ENCODE measurements at places on chromosomes 6 and 20.
A peak's percentile ranks its signal among the peaks of the same experiment; 100 is the strongest.

GRCh38 chr6:148247386-148248063 lies 95.1 kb upstream of the SASH1 start:
- no peak for DNase-seq
- peaks cover 4% of the 10 kb centered on the region for H3K4me1 ChIP-seq
- H3K36me3 ChIP-seq, result no peaks in the 10 kb centered on the region

DNA sequence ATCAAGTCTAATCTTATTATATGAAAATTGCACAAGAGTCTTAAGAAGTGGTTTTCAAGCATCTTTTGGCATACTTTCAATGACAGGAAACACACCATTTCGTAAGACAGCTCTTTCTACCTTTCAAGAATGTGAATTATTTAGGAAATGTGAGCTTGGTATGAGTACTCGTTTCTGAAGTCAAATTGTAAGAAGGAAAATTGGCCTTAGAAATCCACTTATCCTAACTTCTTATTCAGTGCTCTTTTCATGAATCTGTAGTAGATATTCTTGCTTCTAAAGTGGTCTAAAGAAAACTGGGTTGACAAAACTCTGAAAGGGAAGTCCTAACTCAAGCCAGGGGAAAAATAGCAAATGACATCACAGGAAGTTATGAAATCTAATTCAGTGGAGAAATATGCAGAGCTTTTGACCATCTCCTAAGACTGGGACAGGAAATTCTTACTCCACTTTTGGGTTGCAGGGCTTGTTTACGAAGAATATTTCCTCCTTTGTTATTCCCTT lies 38.5 kb upstream of the OGFRL1 start:
- no peak overlapping the region for H3K4me3 ChIP-seq
- DNase-seq, result peak; percentile 25
- no peaks in the 10 kb centered on the region for H3K36me3 ChIP-seq
- H3K4me1 ChIP-seq, result peaks cover 4% of the 10 kb centered on the region
- H3K27me3 ChIP-seq, result no peaks in the 10 kb centered on the region

DNA sequence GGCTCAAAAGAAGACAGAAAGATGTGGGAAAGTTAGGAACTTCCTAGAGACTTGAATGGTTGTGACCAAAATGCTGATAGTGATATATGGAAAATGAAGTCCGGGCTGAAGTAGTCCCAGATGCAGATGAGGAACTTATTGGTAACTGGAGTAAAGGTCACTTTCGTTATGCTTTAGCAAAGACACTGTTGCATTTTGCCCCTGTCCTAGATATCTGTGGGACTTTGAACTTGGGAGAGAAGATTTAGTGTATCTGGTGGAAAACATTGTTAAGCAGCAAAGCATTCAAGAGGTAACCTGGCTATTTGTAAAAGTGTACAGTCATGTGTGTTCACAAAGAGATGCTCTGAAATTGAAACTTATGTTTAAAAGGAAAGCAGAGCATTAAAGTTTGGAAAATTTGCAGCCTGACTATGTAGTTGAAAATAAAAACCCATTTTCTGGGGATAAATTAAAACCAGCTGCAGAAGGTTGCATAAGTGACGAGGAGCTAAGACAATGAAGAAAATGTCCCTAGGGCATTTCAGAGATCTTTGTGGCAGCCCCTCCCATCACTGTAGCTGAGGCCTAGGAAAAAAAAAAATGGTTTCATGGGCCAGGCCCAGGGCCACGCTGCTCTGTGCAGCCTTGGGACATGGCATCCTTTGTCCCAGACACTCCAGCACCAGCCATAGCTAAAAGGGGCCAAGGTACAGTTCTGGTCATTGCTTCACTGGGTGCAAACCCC lies 1692.2 kb downstream of the HACE1 start:
- no peak overlapping the region for H3K27ac ChIP-seq
- H3K36me3 ChIP-seq, result no peaks in the 10 kb centered on the region
- no peak overlapping the region for H3K4me3 ChIP-seq
- no peaks in the 10 kb centered on the region for H3K4me1 ChIP-seq

- H3K36me3 ChIP-seq, result no peaks in the 10 kb centered on the region
- H3K27ac ChIP-seq, result no peak overlapping the region
- no peaks in the 10 kb centered on the region for H3K4me1 ChIP-seq
- no peak overlapping the region for H3K4me3 ChIP-seq
Observed at GRCh38 chr20:4243071-4243470, 227.7 kb upstream of the RNF24 start.

DNA sequence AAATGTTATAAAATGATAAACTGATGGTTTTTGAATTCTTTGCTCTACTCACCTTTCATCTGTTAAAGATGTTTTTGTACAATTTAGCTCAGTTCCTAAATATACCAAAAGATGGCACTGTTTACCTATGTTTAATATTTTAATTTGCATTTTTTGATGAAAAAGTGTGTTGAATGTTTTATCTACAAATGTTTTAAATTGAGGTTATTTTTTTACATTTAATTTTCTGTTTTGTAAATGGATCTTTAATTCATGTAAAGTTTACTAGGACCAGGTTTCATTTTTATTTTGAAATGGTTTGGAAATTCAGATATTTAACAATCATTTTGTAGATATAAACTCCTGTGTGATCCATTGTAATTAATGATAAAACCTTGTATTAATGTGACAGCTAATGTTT lies 30.0 kb downstream of the CDKAL1 start:
- no peaks in the 10 kb centered on the region for H3K4me1 ChIP-seq
- H3K27me3 ChIP-seq, result no peaks in the 10 kb centered on the region
- peaks cover 8% of the 10 kb centered on the region for H3K36me3 ChIP-seq
- no peak overlapping the region for H3K27ac ChIP-seq
- no peak for DNase-seq
- H3K4me3 ChIP-seq, result no peak overlapping the region

DNA sequence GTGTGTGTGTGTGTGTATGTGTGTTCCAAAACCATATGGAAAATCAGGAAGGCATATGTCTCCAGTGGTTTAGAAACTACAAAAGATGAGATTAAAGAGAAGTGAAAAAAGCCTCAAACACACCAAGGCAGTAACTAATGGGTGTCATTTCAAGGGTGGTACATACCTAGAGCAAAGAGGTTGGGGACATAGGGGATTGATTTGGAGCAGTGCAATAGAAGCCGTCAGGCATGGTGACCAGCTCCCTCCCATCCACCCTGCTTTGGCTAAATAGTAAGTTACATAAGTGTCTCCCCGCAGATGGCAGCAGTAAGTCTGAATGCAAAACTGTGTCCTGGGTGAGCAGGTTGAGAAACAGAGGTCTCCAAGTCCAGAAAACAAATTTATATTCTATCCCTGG lies 10.4 kb upstream of the ELMO2 start:
- no peaks in the 10 kb centered on the region for H3K4me1 ChIP-seq
- DNase-seq, result no peak
- H3K4me3 ChIP-seq, result no peak overlapping the region
- no peak overlapping the region for H3K27ac ChIP-seq

DNA sequence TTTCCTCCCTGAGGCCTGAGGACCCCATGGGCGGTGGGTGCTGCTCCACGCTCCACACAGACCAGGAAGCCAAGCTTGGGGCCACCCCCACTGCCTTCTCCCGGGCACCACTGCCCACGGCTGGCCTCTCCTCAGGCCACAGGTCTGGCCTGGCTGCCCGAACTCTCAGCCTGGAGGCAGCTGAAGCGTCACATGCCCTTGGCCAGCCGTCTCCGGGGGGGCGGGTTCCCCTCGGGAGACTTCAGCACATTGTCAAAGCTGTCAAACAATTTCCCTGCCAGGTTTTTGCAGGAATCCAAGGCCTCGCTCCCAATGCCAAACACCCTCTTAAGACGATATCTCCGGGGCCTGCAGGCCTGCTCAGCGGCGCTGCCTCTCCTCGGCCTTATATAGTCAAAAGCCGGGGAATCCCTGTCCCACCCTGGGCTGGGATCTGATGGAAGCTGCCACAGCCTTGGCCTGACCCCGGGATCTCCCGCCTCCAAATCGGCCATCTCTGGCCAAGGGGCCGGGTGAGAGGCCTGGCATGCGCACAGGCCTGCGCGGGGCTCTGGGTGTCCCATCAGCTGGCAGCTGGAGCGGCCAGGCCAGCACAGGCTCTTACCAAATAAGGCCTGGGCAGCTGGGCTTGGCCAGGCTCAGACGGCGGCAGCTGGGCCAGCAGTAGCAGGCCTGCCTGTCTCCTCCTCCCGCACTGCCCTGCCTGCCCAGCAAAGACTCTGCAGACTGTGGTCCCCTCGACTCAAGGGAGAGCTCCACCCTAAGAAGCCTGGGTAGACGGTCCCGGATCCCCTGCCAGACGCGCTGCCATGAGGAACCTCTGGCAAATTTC lies 49.7 kb downstream of the RBM38 start:
- H3K4me3 ChIP-seq, result no peak overlapping the region
- H3K4me1 ChIP-seq, result no peaks in the 10 kb centered on the region
- H3K27me3 ChIP-seq, result no peaks in the 10 kb centered on the region
- no peaks in the 10 kb centered on the region for H3K36me3 ChIP-seq
- H3K27ac ChIP-seq, result peak overlapping the region; percentile 85

DNA sequence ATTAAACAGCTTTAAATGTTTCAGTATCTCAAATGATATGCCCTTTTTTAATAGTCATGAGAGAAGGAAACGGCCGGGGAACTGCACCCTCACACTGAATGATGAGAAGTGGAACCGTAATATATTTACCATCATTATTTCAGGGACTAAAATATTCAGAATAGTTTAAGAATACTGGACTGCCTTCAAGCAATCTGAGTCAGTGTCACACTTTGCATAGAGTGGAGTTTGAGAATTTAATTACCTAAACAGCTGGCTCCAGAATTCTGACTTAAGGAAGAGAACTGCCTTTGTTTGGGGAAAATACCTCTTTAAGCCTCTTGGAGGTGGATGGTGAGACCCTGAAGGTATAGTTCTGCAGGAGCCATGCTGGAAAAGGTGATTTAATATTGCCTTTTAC lies 135.9 kb upstream of the EPHA7 start:
- H3K36me3 ChIP-seq, result no peaks in the 10 kb centered on the region
- no peaks in the 10 kb centered on the region for H3K4me1 ChIP-seq
- H3K27ac ChIP-seq, result no peak overlapping the region
- no peak overlapping the region for H3K4me3 ChIP-seq
- no peaks in the 10 kb centered on the region for H3K27me3 ChIP-seq

DNA sequence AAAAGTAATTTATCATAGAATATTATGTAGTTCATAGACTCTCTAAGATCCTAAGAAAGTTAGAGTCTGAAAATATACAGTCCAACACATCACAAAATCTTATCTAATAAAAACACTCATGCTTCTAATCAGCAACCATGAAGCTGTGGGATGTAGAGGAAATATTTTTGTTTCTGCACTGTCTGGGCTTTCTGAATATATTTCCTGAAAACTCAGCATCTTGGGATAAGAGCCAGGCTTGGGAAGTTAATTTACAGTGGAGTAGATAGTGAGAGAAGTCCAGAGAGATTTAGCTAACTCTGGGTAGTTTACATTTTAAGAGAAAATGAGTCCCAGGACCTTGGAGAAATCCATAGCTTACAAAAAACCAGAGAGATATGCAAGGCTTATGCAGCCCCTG lies 150.4 kb upstream of the BMP5 start:
- no peaks in the 10 kb centered on the region for H3K4me1 ChIP-seq
- no peak overlapping the region for H3K27ac ChIP-seq
- no peak overlapping the region for H3K4me3 ChIP-seq
- no peak for DNase-seq
- H3K27me3 ChIP-seq, result no peaks in the 10 kb centered on the region

DNA sequence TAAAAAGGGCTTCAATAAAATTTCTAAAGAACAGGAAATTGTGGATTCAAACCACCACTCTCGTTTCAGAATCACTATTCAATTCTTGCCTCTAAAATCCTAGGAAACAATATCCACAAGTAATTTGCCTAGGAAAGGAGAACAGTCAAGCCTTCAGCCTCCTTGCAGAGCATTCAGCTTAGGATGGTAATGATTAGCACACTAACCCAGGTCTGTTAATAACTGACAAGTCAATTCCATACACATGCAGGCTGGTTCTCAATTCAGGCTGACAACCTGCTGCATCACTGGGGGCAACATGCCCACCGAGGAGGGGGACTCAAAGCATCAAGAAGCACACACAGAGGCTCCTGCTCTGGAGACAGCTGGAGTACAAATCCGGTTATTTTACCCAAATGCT lies 57.6 kb downstream of the GMDS start:
- H3K4me3 ChIP-seq, result no peak overlapping the region
- no peak for DNase-seq
- no peaks in the 10 kb centered on the region for H3K36me3 ChIP-seq
- H3K27me3 ChIP-seq, result no peaks in the 10 kb centered on the region
- H3K4me1 ChIP-seq, result no peaks in the 10 kb centered on the region

DNA sequence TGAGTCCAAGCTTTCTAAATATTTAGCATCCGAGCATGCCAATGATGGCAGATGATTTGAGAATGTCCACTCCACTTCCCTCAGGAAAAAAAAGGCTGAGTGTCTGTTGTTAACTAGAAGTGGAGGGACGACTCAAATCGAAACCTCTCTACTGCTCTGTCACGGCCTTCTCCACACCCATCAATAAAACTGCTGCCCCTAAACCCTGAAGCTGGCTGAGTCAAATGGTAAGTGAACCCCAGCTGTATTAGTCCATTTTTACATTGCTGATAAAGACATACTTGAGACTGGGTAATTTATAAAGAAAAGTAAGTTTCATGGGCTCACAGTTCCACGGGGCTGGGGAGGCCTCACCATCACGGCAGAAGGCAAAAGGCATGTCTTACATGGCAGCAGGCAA lies 707.0 kb downstream of the QKI start:
- H3K27me3 ChIP-seq, result no peaks in the 10 kb centered on the region
- no peaks in the 10 kb centered on the region for H3K36me3 ChIP-seq
- H3K27ac ChIP-seq, result no peak overlapping the region
- no peak overlapping the region for H3K4me3 ChIP-seq
- no peak for DNase-seq
- H3K4me1 ChIP-seq, result no peaks in the 10 kb centered on the region

GRCh38 chr6:169905041-169905807 lies 153.8 kb downstream of the ERMARD start:
- H3K36me3 ChIP-seq, result no peaks in the 10 kb centered on the region
- peak; percentile 57 for DNase-seq
- no peaks in the 10 kb centered on the region for H3K4me1 ChIP-seq
- no peak overlapping the region for H3K4me3 ChIP-seq
- no peak overlapping the region for H3K27ac ChIP-seq

DNA sequence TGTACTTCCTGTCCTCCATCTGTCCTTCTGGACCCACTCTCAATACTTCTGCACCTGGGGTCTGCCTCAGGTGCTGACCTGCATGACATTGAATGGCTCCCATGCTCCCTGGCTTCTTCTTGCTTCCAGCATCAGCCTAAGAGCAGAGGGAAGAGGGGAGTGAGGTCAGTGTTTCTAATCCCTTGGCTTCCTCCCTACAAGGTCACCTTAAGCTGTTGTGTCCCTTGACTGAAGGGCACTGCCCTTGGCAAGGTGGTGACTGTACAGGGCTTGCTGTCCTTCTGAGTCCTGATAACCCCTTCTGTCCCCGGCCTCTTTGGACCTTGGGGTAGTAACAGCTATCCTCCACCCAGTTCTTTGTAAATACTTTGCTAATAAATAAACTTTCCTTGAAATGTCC lies 9.6 kb downstream of the HLA-DMB start:
- H3K36me3 ChIP-seq, result no peaks in the 10 kb centered on the region
- H3K27me3 ChIP-seq, result no peaks in the 10 kb centered on the region
- no peak overlapping the region for H3K27ac ChIP-seq

Measured in tibial nerve (tissue), 4 donors.